Lung (tissue), 17 donors: ENCODE measurements at places on chromosomes 7 and 10.

DNA sequence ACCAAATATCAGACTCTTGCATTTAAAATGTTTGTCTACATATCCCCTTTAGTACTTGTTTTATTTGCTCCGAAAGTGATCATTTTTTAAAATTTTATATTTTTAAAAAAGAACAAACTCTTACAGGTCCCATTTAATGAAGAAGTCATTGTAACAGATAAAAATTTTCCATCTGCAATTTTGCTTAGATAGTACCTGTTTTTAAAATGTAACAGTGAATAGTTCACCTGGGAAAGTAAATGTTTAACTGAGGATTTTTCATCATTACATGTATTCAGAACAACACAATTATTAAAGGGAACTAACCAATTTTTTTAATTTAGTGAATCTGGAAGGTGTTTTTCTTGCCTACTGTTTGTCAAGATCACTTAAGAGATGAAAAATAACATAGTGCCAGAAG, 1099.5 kb upstream of the PHF14 start:
- DNase-seq = no peak

DNA sequence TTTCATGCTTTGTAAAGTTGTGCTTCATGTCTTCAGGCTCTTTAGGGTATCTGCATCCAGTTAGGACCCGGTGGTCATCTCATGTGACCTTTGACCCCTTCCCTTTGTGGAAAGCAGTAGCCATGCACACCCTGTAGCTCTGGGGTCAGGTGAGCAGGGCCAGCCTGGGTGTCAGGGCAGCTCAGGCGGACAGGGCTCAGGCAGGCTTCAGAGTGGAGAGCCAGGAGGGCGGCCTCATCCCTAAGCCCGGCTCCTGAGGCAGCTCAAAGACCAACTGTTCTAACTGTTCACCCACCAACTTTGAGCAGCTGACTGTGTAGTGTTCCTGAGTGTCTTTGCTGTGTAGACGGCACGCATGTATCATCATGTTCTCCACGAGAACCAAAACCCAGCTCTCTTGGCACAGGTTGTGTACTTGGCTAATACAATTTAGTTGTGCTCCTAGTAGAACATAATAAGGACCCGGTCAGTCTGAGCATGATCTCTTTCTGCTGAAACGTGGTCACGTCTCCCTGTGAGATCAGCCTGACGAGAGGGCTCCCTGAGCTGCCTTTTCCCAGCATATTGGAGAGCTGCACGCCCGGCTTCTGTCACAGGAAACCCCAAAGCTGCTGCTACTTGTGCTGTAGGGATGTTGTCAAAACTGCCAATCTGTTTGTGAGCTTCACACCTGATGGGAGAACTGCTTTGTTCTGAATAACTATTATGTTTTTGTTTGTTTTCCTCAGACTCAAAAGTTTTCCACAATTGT, 30.0 kb downstream of the EEPD1 start:
- DNase-seq = peak; percentile 53

DNA sequence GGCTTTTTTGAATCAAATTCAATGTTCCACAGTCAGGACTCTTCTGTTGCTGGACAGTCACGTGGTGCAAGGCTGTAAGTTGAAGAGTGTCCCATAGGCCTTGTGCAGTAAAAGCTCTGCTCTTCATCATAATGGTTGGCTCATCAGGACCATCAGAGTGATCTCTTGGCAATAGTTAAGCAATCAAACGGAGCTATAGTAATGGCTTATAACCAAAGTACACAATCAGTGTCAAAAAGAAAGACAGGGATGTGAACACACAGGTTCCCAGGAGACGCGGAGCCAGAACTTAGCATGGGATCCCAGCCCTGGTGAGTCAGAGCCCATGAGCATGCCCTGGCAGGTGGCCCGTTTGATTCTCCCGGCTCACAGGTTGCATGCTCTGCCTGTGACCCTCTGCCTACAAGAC, 10.8 kb upstream of the GPNMB start:
- DNase-seq = no peak

DNA sequence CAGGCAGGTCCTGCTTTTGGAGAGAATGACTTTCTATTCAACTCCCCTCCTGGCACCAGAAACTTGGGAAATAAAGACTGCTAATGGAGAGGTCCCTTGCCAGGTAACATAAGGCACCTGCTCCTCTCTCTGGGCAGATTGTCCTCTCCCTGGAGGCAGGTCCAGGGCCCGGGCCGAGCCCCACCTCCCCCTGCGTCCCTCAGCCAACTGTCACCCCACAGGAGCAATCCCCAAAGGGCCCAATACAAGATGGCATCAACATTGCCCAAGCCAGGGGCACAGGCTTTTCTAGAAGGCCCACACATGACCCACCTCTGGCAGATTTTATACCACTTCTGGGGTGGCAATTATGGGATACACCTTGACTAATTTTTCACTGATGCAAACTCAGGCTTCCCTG, 145.2 kb downstream of the HERPUD2 start:
- DNase-seq = no peak

- peak; percentile 28 for DNase-seq
Observed at GRCh38 chr7:104627516-104627915, 299.1 kb downstream of the LHFPL3 start.

- DNase-seq = peak; percentile 37
Observed at GRCh38 chr7:98283127-98283886, 1.8 kb downstream of the BRI3 start.

DNA sequence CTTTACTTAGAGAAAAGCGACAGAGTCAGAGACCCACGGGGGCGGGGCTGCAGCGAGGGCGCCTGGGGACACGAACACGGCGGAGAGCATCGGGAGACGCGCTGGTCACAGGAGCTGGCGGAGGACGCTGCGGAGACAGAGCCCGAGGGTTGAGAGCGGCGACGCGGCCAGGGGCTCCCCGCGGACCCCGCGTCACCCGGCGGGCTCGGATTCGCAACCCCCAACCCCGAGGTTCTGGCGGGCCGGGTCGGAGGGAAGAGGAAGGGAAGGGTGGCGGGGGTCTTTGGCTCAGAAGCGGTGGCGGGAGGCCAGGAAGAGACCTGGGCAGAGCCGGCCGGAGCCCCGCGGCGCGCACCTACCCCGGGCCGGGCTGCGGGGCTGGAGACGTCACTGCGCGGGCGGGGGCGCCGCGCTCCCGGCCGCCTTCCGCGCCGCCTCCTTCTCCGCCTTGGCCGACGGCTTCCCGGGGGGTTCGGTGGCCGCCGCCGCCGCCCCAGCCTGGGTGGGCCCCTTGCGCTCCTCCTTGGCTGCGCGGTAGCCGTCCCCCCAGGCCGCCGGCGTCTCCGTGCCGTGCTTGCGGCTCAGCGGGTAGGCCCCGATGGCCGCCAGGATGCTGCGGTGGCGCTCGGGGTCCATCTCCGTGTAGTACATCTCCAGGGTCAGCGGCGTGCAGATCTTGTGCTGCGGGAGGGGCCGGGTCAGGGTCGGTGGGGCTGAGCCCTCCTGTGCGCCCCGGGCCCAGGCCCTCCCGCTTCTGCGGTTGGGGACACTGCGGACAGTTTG, 11.1 kb downstream of the CALY start:
- no peak for DNase-seq

DNA sequence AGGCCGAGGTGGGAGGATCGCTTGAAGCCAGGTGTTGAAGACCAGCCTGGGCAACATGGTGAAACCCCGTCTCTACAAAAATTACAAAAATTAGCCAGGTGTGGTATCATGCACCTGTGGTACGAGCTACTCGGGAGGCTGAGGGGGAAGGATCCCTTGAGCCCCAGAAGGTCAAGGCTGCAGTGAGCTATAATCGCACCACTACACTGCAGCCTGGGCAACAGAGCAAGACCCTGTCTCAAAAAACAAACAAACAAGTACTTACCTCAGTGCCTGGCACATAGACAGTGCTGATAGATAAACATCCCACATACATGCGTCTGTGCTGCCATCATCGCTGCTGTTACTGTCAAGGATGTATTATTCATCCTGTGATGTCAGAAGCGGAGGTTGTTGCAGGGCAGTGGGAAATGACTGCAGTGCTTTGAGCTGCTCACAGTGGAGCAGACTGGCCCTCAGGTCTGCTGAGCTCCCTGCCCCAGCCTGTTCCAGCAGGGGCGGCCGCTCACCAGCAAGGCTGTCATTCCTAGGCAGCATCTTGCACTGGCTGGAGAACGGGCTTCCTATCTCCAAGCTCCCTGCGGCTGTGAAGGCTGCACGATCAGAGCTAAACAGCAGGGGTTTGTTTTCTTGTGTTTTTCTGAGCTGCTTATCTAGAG, 18.6 kb downstream of the FOXK1 start:
- no peak for DNase-seq

DNA sequence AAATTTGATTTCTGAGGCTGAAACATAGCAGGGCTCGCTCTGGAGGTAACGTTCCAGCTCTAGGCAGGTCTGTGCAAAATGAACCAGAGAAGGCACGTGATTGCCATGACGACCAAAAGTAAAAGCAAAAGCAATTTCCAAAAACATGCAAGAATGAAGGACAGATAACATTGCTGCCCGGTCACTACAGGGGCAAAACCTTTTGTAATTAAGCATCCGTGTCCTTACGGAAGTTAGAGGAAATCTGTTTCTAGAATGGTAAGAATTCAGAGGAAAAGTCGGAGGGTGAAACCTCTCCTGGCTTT, 2.9 kb downstream of the KLF6 start:
- no peak for DNase-seq

- no peak for DNase-seq
Observed at GRCh38 chr10:58672845-58673244, 160.2 kb downstream of the BICC1 start.

DNA sequence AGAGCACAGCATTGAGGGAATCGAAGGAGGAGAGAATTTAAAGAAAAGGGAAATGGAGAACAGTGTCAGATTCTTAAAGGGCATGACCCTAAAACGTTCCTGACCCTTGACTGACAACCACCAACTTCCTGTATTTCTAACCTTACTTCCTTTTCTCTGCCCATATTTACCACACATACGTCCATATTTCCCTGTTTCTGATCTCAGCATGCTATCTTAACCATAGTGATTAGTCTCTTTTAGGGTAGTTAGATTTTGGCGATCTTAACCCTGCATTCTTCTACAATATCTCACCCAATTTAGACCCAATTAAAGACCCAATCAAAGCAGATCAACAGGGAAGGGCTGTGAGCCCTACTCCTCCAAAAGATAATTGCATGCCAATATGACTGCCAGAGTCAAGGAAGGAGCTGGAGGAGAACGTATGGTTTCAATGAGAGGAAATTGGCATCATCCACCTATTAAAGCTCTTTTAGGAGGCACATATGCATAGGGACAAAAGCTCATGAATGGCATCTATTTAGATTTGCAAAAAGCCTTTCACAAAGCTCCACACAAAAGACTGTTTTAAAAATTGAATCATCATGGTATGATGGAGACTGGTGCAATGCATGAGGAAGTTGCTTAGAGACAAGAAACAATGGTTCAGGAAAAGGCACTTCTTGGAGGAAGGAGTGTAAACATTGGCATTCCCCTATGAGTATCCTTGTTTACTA, 49.0 kb upstream of the ARHGAP12 start:
- DNase-seq = no peak

GRCh38 chr7:25790963-25791362, 361.0 kb upstream of the NFE2L3 start:
- DNase-seq = no peak

DNA sequence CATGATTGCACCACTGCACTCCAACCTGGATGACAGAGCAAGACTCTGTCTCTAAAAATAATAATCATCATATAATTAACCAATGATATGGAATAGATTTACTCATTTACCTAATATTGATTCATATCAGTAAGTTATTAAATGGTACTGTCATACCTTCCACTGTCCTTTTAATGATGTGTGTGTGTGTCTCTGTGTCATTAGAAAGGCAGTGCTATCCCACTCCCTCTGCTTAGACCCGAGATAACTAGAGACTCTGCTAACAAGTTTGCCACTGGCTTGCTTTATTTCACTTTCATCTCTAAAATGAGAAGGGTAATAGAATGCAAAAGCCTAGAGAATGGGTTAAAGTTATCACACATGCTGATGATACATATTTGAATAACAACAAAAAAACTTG, 21.1 kb downstream of the MCM10 start:
- no peak for DNase-seq

- no peak for DNase-seq
Observed at GRCh38 chr10:101444058-101444898, 90.3 kb downstream of the BTRC start.

- DNase-seq = no peak
Observed at GRCh38 chr10:63209705-63210104, 76.6 kb downstream of the NRBF2 start.

DNA sequence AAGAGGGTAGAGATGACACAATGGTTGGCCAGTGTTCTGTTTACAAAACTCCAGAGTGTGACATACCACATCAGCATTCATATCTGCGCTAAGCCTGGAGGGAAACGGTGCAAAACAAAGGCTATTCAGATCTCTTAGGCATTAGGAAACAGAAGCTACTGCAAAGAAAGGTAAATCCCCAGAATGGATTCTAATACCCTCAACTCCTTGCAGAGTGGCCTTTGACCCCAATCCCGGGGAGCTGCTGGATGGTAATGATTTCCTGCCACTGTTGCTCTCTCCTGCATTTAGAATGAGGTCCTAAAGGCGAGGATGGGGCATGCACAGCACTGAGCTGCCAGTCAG, 65.2 kb downstream of the AOAH start:
- no peak for DNase-seq

DNA sequence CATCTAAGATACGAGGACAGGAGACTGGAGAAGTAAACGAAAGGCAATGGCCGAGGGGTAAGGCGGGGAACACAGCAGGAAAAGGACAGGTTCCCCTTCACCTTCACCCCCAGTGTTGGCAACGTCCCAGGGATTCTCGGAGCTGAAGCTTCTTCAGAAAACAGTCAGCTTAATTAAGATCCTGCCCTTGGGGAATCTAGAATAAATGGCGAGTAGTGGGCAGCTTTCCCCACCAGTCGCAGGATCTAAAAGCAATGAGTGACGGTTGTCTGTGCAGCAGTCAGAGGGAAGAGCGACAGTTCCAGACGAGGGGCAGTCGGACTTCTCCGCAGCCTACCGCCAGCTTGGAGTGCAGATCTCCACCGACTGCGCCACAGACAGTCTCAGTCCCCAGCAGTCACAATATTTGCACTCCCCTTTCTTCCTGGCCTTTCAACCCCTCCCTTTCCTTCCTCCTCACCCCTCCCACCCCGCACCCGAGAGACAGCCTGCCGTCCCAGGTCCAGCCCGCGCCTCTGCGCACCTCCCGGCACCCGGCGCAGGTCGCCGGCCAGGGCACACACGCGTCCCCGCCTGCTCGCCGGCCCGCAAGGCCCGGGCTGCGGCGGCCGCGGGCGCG, 10.9 kb upstream of the SP8 start:
- no peak for DNase-seq

GRCh38 chr10:83352588-83352987, 786.7 kb upstream of the GHITM start:
- no peak for DNase-seq

DNA sequence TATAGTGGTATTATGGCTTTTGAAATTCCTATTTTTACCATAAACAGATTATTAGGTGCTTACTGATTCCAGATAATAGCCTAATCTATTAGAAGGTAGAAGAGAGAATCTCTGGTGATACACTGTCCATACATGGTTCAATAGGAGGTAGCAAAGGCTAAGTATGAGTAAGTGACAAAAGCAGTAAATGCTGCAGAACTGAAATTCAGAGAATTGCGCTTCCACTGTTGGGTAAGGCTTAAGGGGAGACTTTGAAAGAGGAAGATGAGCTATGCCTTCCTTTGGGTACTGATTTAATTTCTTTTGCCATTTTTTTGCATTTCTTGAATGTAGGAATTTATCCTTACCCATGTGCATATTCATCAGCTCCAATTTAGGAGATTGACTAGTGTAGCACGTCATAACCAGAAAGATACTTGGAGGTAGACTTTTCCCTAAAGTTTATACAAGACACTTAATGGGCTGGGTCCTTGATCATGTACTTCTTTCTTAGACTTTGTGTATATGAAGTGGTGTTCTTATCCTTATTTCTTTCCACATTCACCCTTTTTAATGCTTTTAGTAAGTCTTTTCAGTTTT, 15.3 kb downstream of the MKLN1 start:
- no peak for DNase-seq

GRCh38 chr10:7957591-7957990, 96.9 kb upstream of the GATA3 start:
- DNase-seq = no peak
